ENCODE measurements at places on chromosomes 4 and X.

DNA sequence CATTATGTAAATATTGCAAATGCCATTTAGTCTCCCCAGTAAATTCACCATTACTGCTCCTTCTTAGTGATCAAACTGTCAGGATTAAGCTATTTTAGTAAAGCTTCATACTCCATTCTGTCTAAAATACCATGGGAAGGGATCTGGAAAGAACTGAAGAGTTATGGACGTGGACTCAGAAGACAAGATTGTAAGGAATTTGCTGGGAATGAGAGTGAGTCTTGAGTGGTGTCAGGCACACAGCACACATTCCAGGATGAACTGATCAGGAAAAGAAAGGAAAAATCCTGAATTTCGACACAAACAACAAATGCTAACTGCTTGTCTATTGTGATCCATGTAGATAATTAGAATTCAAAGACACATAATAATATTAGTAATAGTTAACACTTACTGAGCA lies 311.0 kb downstream of the CENPC start:
- no peak for DNase-seq

- no peak for DNase-seq
Measured at GRCh38 chrX:30918480-30918879, 29.4 kb upstream of the TAB3 start.

DNA sequence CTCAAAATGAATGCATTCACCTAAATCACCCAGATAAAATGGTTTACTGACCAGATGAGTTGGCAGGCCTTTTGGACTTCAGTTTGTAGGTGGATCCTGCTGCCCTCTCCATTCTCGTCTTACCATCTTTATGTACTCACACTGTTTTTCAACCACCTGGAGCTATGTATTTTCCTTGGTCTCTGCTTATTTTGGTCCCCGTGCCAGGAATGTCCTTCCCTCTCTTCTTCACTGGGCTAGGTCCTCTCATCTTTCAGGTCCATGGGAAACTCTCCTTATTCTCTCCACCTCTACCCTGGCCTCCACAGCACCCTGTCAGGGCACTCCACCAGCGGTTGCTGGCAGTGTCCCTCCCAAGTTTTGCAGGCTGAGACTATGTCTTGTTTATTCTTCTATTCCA lies 2.6 kb downstream of the GPRIN3 start:
- DNase-seq, result no peak

- DNase-seq, result no peak
Measured at GRCh38 chr4:73388887-73389286, 15.2 kb upstream of the ALB start.

DNA sequence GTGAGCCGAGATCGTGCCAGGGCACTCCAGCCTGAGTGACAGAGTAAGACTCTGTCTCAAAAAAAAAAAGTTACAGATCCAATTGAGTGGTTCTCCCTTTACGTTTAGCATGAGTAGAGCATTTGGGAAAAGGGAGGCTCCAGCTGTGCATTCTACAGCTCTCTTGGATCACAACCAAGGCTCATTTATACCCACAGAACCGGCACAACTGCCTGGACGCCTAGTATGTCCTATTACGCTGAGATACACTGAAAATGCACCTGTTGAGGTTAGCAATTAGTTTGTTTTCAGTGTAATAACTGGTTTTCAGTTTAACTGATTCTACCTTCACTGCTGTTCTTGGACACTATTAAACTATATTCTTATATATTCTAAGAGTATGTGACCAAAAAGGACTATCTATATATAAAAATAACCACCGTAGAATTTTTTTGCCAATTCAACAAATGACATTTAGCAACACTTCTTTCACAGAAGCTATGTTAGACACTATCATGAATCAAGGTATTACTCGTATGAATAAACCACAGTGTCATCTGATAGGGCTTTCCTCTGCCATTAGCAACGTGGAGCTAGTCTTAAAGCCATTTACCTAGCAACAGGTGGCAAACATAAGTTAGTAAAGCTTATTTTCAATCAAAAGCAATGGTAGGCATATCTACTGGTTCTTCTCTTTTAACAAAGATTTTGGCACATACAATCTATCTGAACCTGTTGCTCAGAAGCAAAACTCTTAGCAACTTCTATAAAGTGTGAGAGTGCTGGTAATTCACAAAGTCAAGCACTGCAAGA lies 3.6 kb downstream of the OTUD4 start:
- no peak for DNase-seq

DNA sequence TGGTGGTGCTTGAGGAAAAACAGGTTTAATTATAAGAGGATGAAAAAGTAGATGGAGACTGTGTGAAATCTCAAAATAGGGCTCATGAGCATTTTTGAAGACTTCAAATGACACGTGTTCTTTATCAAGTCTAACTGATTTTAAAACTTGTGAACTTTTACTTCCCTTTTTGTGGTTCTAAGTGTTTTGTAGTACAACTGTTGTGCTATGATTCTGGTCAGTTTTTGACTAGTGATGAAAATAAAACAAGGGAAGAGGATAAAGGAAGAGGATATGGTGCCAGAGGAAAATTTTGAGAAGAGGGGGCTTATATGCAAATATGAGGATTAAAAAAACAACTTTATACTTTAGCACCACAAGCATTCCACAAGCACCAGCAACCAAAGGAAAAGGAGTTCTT lies 644.0 kb downstream of the RPA4 start:
- no peak for DNase-seq

DNA sequence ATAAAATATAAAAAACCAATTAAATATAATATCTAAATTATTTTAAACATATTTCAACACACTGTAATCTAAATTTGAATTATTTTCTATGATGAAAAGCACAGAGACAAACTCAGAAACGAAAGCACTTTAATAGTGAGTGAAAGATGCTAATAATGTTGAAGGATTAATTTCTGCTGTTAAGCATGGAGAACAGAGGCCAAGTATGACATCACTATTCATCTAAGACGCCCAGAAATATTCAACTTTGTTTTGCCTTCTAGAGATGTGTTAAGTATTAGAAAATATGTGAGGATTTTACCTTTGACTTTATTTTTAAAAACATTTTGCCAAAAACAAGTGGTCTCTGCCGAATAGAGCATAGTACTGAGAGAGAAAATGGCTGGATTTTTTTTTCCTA lies 19.3 kb downstream of the ARHGEF6 start:
- no peak for DNase-seq

DNA sequence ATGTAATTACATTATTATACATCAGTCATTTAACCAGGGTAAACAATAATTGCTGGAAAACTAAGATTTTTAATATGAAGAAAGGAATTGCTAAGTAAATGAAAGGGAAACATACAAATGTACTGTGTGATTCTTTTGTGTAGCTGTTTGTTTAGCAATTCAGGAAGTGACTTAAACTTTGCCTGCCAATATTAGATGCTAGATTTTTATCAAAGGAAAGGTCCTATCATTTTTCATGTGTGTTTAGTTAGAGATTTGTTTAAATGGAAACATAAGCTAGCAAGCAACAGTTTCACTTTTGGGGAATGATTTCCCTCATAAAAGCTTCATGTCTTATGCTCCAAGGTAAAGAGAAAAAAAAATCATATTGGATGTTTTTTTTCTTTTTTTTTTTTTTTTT lies 95.1 kb upstream of the LIMCH1 start:
- no peak for DNase-seq

- no peak for DNase-seq
Measured at GRCh38 chr4:28948501-28948900, 1771.7 kb upstream of the PCDH7 start.

GRCh38 chr4:177907736-177908424 lies 465.6 kb upstream of the AGA start:
- no peak for DNase-seq

GRCh38 chr4:184802697-184803015 lies 23.1 kb downstream of the ACSL1 start:
- DNase-seq, result no peak

DNA sequence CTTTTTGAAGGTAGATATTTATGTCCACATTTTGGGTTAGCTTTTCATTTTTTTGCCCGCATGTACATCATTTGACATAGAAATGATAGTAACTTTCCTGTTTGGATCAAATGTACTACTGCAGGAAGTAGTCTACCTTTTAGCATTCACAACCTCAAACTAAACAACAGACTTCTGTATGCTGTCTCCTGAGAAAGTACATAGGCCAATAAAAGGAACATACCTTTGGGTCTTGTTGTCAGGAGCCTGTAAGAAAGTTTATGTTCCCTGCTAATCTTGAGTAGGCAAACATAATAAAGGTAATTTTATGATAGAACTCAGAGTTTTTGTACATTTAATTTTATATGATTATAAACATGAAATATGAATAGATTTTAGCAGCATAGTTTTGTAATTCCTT lies 54.2 kb downstream of the STAG2 start:
- DNase-seq, result no peak

- no peak for DNase-seq
Measured at GRCh38 chr4:14176613-14177012, 549.1 kb upstream of the BOD1L1 start.

GRCh38 chr4:99861120-99861905 lies 32.9 kb downstream of the LAMTOR3 start:
- no peak for DNase-seq

DNA sequence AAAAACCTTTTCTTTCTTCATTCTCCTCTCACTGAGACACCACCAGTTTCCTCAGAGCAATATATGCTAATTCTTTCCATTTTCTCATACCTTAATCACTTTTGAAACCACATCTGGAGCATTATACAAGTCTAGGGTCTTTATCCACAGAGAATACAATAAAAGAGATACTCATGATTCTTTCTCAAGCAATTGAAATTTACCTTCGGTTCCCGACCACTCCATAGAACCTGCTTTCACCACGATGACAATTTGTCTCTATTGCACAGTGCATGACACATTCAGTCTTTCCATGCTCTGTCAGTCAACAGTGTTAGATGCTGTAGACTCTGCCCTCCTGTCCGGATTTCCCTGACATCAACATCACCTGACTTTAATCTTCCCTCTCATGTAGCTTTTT lies 409.3 kb upstream of the NWD2 start:
- no peak for DNase-seq

DNA sequence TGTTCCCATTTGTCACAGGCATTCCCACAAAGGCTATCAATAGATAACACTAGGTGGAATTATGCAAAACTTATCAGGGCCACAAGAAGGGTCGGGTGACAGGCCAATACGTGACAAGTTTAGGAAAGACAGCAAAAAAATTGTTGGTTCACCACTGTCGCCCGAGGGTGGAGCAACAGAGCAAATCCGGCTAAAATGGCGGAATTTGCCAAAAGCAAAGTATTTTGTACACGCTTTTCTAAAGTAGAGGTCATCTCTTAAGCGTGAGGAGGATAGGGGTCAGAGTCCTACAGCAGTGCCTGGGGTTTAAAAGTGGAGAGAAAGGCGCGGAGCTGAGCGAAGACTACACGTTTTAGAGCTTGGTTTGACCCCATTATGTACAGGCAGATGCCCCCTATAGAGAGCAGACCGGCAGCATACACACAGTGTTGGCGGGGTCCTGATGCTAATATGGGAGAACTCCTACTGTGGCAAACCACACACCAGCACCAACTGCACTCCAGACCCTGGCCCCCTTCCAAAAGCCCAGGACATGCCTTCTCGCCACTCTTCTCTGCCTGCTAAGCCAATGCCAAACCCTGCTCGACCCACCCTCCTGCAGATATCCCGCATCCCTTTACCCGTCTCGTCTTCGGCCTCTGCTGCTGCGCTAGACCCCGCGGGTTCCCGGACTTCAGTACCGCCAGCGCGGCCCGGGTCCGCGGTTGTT lies 733 bp downstream of the CCNA2 start:
- peak; percentile 13 for DNase-seq

- DNase-seq, result no peak
Measured at GRCh38 chr4:40916218-40916555, 166.4 kb downstream of the NSUN7 start.
